ENCODE measurements at places on chromosomes 7 and 10.

GRCh38 chr7:2593036-2593727, 34.4 kb downstream of the IQCE start:
- DNase-seq, result no peak

- DNase-seq, result no peak
Measured at GRCh38 chr10:92848037-92848440, 281 bp upstream of the EXOC6 start.

DNA sequence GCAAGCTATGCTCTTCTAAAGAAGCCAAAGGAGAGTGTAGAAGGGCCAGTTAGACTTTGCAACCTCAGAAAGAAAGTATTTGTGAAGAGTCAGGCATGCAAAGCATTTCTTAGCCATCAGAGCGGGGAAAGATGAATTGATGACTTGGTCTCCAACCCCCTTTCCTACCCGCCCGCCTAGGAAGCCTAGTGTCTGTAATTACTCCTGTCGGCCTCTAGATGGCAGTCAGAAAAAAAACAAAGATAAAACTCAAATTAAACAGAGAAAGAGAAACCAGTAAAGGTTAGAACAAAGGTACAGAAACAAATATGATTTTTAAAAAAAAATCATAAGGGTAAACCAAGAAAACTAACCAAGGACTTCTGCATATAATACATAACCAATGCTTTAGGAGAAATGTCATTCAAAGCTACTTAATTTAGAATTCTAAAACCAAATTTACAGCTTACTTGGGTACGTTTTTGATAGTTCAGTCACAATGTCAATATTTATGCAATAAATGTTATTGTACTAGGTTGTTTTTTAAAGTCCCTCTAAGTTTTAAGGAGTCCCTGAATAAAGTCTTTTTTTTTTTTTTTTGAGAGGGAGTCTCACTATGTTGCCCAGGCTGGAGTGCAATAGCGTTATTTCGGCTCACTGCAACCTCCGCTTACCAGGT, 97.6 kb downstream of the LYZL1 start:
- DNase-seq, result no peak

DNA sequence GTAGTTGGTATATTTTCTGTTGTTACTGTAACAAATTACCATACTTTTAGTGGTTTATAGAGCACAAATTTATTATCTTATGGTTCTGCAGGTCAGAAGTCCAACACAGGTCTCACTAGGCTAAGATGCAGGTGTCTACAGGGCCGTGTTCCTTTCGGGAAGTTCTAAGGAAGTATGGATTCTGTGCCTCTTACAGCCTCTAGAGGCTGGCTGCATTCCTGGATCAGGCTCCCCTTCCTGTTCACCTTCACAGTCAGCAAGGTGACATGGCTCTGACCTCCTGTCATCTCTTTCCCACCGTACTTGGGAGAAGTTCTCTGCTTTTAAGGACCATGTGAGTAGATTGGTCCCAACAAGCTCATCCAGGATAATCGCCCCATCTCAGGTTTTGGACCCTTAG, 37.3 kb downstream of the BMPR1A start:
- no peak for DNase-seq

- DNase-seq, result no peak
Measured at GRCh38 chr10:48633381-48634197, 28.7 kb upstream of the ARHGAP22 start.
